Activated gamma-delta T cell (primary cell): ENCODE measurements at places on chromosomes 1 and 21.

GRCh38 chr1:30103708-30104411, 619.5 kb downstream of the MATN1 start:
- no peak for DNase-seq

DNA sequence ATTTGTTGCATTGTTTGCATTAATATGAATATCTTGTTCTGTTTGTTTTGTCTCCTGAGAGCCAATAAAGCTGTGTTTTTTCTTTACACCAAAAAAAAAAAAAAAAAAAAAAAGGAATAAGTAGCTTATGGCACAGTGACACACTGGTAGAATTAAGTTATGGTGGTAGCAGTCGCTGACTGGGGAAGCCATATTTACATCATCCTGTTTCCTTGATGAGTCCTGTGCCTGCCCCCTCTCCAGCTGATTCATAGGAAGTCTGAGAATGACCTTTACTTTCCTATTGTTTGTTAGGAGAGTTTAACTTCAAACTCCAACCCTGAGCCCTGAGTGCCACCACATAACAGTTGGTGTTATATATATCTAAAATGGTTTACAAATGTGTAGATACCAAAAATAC, 62.2 kb downstream of the OBSCN start:
- no peak for DNase-seq

- no peak for DNase-seq
These were observed 485.4 kb upstream of the PRMT6 start for GRCh38 chr1:106571109-106571508.

GRCh38 chr1:97392701-97393100, 528.1 kb downstream of the DPYD start:
- DNase-seq, result no peak

DNA sequence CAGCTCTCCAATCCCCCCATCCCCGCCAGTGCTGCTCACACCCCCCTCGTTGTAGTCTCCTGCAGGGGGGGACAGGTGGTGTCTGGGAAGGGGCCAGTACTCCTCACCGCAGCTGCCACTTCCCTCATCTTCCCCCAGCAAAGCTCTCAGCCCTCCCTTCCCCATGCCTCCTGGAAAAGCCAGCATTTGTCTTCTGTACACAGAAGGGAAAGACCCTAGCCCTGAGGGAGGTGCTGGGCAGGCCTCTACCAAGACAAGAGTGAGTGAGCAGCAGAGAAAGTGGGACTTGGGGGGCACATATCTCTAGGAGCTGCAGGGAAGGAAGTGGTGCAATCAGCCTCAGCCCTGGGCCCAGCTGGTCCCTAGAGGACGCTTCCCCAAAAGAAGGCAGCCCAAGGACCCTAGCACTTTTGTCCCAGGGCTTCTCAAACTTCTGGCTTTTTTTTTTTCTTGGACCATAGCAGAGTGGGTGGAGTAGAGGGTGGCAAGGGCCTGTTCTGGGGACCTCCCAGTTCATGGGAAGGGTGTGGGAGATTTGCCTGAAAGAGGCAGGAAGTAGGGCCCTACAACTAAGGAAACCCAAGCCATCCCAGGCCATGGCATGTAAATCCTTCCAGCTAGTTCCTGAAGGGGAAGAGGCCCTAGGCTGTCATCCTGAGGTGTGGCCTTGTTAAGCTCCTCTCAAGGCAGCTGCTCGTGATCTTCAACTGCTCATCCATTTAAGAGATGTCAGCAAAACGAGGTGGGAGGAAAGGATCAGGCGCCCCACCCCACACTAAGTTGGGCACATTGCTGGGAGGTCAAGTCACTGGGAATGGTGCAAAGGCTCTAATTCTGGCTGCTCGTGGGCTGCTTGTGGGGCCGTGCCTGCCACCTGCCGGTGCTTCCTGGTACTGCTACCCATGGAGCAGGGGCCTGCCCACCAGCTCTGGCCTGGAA, 12.6 kb downstream of the ZC3H12A start:
- peak; percentile 43 for DNase-seq

- peak; percentile 55 for DNase-seq
These were observed 558 bp downstream of the PAXBP1 start for GRCh38 chr21:32770871-32771523.

- DNase-seq, result no peak
These were observed 648 bp upstream of the ADAR start for GRCh38 chr1:154608397-154609270.

GRCh38 chr1:71193153-71193552, 112.3 kb upstream of the ZRANB2 start:
- DNase-seq, result no peak

DNA sequence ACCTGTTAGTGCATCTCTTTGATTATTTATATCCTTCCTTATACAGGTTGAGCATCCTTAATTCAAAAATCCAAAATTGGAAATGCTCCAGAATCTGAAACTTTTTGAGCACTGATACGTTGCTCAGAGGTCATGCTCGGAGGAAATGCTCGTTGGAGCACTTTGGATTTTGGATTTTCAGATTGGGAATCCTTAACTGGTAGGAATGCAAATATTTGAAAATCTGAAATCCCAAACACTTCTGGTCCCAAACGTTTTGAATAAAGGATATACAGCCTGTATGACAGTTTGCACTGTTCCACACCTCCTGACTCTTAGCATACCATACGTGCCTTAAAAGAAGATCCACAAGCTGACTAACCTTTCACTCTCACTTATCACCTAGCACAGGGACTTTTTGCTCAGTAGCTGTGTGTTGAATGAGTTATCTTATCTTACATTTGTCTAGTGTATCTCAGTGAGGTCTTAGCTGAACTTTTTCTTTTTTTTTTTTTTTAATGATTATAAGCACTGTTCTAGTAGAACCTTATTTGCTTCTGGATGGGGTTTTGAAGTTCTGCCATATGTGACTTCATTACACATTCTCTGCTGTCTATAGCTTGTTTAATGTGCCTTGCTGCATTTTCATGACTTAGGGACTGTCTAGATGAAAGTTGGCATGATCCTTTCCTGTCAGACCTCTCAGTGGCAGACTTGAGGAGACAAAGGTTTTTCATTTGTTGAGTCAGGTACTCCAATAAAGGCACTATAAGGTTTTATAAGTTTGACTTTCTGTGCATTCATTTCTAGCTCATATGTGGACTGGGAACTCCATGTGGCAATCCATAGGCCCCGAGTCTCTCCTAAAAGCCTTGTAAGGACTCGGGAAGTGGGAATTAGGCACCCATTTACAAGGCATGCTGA, 21.6 kb downstream of the PTGFRN start:
- no peak for DNase-seq

DNA sequence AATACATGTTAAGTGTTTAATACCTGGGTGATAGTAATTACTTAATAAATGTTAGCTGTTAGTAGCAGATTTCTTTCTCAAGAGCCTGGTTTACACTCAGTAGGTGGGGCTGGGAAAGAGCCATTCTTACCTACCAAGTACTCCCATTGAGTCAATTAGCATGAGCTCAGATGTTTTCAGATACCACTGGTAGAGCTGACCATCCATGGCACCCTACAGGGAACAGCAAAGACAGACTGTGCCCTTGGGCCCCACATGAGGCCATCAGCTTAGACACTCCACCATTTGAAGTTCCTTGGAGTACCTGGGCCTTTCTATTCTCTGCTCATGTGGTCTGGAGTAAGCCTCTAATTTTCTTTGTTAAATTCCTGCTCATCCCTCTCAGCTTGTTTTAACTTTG, 179.3 kb downstream of the CACNA1E start:
- no peak for DNase-seq

DNA sequence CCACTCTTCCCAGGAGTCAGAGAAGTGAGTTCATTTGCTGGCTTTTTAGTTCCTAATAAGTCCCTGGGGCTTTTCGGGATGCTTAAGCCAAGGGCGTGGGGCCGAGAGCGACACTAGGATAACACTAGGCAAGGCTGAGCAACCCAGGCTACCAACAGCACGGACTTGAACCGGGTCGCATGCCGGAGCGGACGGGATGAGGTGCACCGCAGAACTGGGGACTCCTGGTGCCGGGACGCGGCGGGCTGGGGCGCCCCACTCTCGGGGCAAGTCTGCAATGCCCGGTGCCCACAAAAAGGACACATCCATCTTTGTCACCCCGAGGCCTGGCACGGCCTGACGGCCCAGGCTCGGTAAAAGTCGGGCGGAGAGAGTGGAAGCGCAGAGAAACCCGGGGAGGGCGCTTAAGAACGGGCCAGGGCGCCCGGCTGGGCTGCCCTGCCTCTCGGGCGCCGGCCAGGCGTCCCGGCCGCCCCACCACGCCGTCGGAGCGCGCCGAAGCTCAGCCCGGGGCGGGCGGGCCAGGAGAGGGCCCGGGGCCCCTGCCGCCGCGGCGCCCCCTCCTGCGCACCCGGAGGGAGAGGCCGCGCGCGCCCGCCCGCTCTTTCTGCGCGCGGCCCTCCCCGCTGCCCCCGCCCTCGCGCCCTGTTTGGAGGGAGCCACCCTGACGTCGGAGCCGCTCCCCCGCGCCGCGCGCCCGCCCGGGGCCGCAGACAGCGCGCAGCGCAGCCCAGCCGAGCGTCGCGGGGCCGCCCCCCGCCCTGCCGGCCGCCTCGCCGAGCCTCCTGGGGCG, at the start of gene NBL1:
Gene NBL1 (plus strand): TSS at position 710 of the 793 bp plus-strand sequence. CDS start 10,720 bp downstream, outside the sequence.
- peak; percentile 44 for DNase-seq

- no peak for DNase-seq
These were observed 431 bp downstream of the MAP1LC3C start for GRCh38 chr1:241998412-241998921.

GRCh38 chr1:32040711-32041110, 27.0 kb downstream of the KHDRBS1 start:
- no peak for DNase-seq

DNA sequence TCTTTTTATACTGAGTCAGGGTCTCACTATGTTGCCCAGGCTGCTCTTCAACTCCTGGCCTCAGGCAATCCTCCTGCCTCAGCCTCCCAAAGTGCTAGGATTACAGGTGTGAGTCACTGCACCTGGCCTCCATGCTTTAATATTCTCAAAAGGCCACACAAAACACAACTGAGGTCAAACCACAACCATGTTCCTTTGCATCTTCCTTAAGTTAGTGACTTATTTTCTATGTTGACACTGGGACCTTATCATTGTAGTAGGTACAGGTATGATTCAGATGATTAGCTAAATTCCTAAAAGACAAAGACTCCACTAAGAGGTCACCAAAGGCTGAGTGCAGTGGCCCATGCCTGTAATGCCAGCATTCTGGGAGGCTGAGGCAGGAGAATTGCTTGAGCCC, 131.9 kb upstream of the ATP1B1 start:
- DNase-seq, result no peak

- DNase-seq, result no peak
These were observed 74.6 kb downstream of the RUNX3 start for GRCh38 chr1:24855474-24855873.

- no peak for DNase-seq
These were observed 92.1 kb downstream of the PRKAB2 start for GRCh38 chr1:147080006-147080661.

GRCh38 chr1:24080131-24080530, 31.8 kb downstream of the MYOM3 start:
- no peak for DNase-seq

- no peak for DNase-seq
These were observed 181.1 kb upstream of the APP start for GRCh38 chr21:26351661-26352060.

DNA sequence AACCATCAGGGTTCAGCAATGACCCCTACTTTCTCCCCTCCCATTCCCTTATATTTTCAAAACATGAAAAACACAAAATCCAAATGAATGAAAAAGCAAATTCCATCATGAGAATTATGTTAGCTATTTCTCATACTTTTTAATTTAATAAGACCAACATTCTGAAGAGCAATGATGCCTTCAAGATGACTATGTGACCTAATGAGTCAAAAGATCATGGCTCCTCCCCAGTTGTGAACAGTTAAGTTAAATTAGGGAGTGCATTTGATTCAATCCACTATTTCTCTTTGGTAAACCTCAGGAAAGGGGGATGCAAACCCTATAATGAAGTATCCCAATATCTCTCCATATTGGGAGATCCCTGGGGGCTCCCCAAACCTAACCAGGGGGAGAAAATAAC, 36.5 kb downstream of the PUM1 start:
- no peak for DNase-seq
